ENCODE measurements at places on chromosomes 2 and 18.

GRCh38 chr18:8329186-8329771 is 280.0 kb upstream of the RAB12 start:
- DNase-seq, result no peak

DNA sequence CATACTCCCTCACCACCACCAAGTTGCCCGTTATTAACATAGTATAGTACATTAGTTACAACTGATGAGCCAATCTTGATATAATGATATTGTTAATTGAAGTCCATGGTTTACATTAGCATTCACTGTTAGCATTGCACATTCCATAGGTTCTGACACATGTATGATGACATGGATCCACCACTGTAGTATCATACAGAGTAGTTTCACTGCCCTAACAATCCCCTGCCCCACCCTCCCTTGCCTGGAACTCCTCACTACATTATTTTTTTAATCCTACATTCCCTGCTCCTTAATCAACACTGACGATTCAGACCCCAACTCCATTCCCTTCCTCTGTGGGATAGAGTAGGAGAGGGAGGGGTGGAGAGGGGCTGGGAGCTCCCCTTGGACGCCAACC is 20.2 kb upstream of the ST3GAL5 start:
- DNase-seq, result no peak

DNA sequence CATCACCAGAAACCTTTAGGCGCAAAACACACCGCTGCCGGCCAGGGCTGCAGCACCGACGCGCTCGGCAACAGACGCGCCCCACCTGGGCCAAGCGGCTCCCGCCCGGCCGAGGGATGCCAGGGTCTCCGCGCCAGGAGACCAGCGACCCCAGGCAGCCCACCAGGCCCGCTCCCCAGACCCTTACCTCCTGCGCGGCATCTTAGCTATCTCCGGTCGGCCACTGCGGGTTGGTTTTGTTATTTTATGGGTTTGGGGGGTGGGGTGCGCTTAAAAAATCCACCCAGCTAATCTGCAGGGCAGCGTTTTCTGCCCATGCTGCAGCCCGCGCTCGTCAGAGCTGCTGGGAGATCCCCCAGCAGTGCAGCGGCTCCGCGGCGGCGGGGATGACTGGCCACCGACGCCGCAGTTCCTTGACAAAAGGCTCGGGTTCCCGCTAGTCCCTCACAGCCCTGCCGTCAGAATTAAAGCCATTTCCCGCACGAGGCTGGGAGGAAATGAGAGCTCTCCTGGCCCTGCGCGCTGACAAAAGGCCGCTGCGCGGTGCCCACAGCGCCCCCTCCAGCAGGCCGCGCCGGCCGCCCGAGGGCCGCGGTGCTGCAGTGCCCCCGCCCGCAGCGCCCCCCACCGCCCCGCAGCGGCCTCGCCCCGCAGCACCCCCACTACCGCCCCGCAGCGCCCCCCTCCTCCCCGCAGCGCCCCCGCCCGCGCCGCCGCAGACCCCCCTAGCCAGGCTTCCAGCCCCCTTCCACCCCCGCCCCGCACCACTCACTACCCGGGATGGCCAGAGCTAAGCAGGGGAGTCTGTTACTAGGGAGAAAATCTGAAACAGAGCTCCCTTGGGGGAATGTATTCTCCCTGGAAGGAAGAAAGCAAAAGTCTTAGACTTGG is at the start of gene ADD2:
TSS of gene ADD2 (minus strand) at position 502 of the 891 bp plus-strand sequence. CDS start 61,792 bp downstream, outside the sequence.
- no peak for DNase-seq

- no peak for DNase-seq
Observed at GRCh38 chr2:49175831-49176230, 21.5 kb upstream of the FSHR start.

DNA sequence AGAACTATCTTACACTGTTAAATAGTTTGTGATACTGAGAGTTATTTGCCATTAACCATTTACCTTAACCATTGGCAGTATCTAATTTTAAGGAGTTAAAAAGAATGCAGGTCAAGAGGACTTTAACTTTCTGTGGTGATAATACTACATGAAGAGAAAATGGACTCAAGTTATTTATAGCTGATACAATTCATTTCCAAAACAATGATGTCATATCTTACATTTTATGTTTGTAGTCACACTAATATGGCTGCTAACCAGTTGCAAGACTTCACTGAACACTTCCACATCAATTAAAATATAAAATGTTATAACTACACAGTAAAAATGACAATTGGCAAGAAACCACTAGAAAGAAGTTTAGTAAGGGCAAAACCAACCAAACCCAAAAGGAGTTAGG is 77.7 kb downstream of the CDH2 start:
- no peak for DNase-seq

GRCh38 chr18:67104700-67105284 is 411.7 kb downstream of the DSEL start:
- DNase-seq, result peak; percentile 13

DNA sequence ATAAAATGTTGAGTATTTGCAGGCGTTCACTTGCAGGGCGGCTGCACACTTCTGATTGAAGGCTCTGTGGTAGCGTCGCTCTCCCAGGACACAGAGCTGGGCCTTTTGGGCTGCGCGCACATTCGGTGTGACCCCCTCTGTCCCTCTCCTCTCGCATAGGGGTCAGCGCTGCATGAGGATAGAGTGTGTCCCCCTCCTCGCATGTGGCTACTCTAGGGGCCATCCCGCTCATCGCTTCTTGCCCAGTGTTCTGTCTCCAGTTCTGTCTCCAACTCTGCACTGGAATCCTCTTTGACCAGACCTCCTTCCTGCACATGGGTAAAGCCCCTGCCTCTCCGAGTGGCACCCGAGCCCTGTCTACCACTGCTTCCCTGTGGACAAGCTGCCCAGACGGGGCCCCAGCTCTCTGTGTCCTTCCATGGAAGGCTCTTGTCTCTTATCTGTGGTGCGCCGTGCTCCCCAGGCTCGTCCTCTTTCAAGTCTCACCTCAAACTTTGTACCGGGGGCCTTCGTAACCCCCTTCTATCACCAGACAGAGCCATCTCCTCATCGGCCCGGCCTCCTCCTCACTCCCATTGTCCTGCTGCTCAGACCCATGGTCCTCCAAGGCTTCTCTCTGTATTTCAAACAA is 278.0 kb upstream of the HDAC4 start:
- DNase-seq, result no peak

DNA sequence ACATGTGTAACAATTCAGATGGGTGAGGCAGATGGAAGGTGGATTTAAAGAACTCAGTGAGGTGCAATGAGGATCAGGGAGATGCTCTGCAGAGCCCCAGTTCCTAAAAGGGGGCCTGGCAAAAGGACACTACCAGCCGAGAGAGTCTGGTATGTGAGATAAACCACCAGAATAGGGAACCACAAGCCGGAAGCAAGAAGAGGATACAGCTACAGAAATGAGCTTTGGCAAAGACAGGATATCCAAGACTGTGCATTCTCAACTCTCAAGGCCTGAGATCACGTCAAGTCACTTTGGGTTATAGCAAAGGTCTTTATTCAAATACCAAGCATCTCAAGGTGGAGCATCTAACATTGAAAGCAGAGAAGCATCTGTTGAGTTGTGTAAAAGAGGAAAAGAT is 293.5 kb downstream of the ARHGAP15 start:
- no peak for DNase-seq

Data from T-helper 9 cell (primary cell).